ENCODE measurements at places on chromosomes 3 and 15.

- DNase-seq = peak; percentile 41
Measured at GRCh38 chr15:74396445-74397238, 29.2 kb upstream of the CYP11A1 start.

DNA sequence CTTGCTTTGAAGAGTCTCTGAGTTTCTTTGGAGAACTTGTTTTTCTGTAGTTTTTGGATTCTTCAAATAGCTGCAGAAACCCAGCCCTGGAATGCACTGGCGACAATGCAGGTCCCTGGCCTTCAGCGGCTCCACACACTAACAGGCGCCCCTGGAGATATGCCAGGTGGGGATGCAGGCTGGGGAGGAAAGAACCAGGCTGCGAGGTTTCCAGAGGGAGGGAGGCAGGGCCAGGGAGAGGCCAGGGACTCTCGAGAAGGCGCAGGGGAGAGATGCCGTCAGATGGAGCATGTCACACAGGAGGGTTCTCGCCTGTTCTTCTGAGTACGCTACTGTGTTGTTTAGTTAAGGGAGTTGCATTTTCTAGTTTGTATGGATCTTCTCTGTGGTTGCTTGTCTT lies 283.1 kb downstream of the GABRG3 start:
- DNase-seq = no peak

GRCh38 chr3:162292409-162292808 lies 795.8 kb downstream of the OTOL1 start:
- no peak for DNase-seq

GRCh38 chr15:42239528-42240182 lies 31.6 kb upstream of the VPS39 start:
- no peak for DNase-seq

DNA sequence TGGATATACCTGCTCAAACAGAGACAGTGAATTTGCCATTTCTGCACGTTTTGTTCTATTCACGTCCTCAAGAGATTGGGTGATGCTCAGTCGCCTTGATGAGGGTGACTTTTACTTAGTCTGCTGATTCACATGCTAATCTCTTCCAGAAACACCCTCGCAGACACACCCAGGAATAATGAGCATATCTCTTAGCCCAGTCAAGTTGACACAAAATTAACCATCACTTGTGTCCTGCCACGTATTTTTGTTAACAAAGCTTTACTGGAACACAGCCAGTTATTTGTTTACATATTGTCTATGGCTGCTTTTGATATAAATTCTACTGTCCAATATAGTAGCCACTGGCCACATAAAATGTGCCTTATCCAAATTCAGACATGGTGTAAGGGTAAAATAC lies 218.3 kb downstream of the FHIT start:
- no peak for DNase-seq

DNA sequence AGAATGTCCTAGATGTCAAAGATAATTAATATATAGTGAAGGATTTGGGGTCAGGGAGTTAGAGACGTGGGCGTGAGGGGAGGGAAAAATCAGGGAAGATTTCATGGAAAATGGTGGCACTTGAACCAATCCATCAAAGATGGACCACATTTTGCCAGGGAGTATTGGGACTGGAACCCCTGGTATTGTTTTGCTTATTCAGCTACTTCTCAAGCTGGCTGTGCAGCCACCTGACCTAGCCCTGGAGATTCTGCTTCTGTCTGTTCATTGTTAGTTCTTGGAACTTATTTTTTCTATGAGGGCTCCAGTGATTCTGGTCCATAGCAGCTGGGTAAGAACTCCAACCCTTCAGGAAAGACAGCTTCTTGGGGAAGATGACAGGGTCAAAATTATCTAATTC lies 3.3 kb upstream of the THRB start:
- no peak for DNase-seq

- no peak for DNase-seq
Measured at GRCh38 chr3:71725271-71725991, at the start of gene EIF4E3. EIF4E3 (minus strand) TSS chr3:71725402; CDS start chr3:71725367, 35 bp downstream.

GRCh38 chr15:58755350-58755749 lies 5.8 kb upstream of the ADAM10 start:
- no peak for DNase-seq

- no peak for DNase-seq
Measured at GRCh38 chr3:124360155-124360554, 368.2 kb upstream of the ROPN1 start.

DNA sequence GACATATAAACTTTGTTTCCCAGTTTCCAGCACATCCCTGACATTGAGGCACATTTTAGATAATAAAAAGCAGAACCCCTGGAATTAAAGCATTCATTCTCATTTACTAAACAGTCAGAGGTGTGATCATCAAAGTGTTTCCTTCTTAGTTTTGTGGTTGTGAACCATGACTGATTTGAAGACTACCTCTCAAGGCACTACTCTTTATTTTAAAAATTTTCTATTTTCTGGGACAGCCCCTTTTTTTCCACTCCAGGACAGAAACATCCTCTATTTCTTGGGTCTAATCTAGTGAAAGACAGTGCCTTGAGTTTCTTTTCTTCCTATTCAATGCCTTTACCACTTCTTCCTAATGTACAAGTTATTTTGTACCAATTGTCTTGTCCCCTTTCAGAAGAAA lies 5.2 kb downstream of the SST start:
- no peak for DNase-seq

GRCh38 chr3:16346413-16347081 lies 81.5 kb downstream of the OXNAD1 start:
- DNase-seq = no peak

GRCh38 chr3:188906236-188906635 lies 265.5 kb upstream of the TPRG1 start:
- DNase-seq = no peak

GRCh38 chr3:173584093-173584837 lies 186.7 kb downstream of the NLGN1 start:
- no peak for DNase-seq

DNA sequence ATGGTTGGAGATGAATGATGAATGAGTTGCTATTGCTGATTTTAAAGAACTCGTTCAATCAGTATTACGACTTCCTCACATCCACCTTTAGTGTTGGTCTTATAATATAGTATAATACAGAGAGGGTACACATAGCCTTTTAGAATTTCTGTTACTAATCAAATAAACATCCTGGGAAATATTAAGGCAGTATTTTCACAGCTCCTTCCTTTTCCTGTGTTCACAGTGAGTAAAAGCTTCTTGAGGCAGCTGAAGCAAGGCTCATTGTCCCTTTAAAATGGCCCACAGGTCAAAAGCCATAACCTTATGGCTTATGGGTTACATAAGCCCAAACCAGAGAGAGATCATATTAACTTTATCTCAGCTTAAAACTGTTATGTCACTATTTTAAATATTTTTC lies 1.3 kb upstream of the BTLA start:
- no peak for DNase-seq

DNA sequence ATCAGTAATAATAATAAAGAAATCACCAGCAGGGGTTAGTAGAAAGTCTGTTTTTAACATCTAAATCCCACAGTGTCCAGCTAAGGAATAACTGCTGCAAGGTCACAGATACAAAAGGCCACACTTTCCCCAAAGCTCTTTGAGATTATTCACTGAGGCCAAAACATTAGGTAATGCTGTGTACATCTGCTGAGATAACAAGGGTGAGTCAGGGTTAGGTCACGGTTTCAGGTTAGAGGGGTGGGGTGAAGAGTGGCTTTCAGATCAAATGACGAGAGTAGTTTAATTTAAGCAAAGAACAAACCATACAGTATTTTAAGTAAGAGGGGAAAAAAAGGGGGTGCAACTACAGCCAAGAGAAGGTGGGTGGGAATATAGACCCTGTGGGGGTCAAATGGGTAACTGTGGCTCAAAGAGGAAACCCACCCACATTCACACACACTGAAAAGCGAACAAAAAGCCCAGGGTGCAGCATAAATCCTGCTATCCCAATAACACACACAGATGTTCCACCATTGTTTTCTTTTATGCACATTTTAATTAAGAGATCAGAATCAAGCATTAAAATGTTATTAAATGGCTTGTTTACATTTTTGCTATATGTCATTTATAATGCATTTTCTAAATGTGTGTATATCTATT lies 412.9 kb downstream of the TIGIT start:
- DNase-seq = no peak

DNA sequence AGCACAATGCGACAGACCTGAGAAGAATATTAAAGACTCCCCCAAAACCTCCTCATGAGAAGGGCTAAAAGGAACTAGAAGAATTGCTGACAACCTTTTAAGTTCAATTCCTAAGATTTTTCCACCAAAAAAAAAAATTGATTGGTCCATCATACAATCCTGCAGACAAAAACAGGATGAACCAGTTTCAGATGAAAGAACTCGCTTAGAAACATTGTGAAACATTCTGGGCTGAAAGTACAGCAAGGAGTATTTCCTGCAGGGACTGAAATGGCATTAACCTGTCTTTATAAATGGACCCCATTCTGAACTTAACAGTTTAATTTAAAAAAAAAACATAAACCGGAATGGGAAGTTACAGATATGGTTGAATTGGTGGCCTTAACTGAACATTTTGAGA lies 96.0 kb upstream of the FAM174B start:
- no peak for DNase-seq

- no peak for DNase-seq
Measured at GRCh38 chr3:149077628-149078027, 8.7 kb downstream of the HLTF start.

DNA sequence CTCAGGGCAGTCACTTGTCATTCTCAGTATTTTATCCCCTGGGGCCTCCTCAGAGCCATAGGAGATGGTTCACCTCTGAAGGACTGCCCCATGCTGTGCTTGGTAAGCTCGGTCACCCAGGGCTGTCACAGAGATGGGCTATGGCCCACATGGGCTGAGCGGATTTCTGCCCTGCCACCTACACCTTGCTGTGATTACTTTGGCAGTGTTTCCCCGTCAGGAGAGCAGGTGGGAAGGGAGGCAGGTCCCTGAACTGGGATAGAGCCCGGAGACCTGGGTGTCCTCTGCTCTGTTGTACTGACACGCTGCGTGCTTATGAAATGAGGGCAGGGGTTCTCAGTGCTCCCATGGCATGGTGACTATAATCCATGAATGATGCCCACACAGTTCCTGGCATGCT lies 48.9 kb downstream of the APBA2 start:
- DNase-seq = no peak

- DNase-seq = no peak
Measured at GRCh38 chr15:88233921-88234320, 22.6 kb downstream of the NTRK3 start.

- no peak for DNase-seq
Measured at GRCh38 chr3:18351823-18352744, 73.1 kb downstream of the SATB1 start.

DNA sequence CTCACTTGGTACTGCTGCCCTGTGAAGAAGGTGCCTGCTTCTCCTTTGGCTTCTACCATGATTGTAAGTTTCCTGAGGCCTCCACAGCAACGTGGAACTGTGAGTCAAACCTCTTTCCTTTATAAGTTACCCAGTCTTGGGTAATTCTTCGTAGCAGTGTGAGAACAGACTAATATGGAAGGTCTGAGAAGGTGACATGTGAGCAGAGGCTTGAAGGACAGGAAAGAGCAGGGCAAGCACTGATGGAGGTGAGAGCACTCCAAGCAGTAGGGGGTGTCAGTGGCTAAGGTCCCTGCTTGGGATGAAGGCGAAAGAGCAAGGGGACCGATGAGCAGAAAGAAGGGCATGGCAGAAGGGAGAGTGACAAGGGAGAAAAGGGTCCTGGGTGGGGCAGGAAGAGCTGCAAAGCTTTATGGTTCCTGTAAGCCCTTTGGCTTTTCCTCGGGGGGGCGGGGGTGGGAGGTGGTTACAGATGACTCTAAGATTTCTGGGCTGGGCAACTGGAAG lies 3.5 kb downstream of the EIF4E3 start:
- no peak for DNase-seq

GRCh38 chr15:75928680-75929608 lies 25.3 kb downstream of the FBXO22 start:
- no peak for DNase-seq

- DNase-seq = no peak
Measured at GRCh38 chr3:187841560-187841959, 96.3 kb upstream of the BCL6 start.

GRCh38 chr3:171980578-171981270 lies 58.7 kb upstream of the FNDC3B start:
- peak; percentile 2 for DNase-seq

DNA sequence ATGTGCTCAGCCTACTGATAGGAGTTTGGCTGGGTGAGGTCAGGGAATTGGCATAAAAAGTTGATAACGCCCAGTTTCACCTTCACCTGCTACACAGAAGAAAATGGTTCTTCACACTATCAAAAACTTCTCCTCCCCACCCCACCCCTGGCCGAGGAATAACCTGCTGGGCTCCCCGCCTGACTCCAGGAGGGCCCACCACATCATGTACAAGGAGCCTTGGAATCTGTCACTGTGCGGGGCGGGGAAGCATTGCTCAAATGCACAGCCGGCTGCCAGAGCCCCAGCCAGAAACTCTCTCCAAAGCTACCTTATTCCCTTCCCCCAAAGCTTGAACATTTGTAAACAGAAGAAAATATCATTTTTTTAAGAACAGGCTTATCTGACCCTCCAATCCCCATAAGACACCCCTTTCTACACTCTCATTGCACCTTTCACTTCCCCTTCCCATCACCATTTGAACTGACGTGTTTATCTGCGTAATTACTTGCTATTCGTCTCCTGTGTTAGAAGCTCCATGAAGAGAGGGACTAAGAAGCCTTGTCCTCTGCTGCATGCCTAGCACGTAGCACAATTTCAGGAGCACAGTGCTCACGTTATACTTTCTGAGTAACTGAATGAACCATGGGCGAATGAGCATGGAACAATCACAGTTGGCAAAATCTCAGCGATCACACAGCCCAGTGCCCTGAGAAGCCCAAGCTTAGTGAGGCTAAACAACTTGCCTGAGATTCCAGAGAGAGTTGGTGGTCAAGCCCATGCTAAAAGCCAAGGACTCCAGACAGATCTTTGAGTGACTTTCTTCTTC lies 82.9 kb downstream of the HES1 start:
- DNase-seq = no peak

DNA sequence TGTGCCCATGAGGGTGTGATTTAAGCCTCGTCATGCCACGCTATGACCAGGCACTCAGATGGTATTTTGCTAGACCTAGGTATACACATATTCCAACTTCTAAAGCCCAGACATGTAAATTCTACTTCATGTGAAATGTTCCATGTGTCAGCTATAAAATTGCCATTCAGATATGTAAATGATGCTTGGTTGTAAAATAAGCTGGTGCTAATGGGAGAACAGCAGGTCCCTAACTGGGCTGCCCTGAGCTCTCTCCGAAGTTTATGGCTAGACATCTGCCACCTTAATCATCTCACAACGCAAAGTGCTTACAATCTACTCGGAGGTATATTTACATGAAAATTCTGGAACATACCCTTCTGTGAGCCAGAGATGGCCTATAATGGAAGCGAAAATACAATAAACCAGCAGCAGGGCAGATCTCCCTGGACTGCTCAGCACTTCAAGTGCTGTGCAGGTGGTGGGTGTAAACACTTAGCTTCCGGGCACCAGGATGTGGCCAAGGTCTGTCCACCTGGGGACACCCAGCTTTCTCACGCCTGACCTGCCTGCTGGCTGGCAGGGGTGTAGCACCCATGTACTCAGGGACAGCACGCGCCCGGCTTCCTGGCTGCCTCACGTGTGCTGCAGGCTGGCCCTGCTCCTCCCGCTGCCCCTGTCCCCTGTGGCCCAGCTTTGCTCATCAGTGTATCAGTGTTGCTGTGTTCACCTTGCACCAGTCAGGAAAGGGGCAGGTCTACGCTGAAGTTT lies 82.0 kb downstream of the CHDH start:
- no peak for DNase-seq
